Renal pelvis (tissue), 12 donors: ENCODE measurements at places on chromosomes 5 and 9.

DNA sequence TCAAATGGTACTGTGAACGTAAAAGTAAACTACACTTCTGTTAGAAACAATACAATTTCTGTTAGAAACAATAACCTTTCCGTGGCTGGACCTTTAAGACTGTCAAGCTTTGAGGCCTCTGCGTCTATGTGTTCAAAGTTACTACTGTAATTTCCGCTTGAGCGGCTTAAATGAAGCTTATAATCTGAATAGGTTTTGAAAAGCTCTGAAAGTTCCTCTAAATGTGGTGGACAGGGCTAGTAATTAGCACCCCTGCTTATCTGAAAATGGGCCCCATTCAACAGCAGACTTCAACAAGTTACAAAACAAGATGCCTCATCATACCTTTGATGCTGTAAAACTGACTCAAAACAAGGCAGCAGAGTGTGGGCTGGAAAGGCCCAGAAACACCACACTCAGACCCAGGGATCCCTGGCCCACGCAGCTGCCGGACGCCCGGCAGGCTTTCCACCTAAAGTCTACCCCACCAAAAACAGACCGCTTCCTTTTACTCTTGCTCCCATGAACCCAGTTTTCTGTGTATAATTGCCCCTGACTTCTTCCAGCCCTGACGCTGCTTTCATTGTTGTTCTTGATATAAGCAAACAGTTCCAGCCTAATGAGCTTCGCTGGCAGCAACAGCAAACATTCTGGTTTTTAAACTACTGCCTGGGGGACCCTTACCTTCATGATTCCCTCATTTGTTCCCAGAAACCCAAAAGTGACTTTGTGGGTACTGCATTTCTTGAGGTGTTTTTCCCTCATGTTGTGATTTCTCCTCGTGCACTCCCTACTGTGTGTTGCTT is 66.7 kb downstream of the TLE1 start:
- DNase-seq: no peak

DNA sequence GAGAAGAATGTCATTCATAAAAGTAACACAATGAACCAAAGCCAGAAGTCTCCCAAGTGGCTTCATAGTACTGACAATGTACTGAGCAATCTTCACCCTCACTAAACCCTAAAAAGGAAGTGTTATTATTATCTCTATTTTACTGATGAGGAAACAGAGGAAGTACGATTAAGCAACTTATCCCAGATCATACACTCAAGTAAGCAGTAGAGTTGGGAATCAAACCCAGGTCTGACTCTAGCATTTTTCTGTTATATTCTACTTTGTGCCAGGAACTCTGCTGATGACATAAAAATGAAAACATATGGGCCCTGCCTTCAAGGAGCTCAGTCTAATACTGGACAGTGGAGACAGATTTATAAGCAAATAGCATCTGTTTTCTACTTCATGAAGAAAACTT is 109.2 kb downstream of the RAPGEF6 start:
- DNase-seq: no peak

DNA sequence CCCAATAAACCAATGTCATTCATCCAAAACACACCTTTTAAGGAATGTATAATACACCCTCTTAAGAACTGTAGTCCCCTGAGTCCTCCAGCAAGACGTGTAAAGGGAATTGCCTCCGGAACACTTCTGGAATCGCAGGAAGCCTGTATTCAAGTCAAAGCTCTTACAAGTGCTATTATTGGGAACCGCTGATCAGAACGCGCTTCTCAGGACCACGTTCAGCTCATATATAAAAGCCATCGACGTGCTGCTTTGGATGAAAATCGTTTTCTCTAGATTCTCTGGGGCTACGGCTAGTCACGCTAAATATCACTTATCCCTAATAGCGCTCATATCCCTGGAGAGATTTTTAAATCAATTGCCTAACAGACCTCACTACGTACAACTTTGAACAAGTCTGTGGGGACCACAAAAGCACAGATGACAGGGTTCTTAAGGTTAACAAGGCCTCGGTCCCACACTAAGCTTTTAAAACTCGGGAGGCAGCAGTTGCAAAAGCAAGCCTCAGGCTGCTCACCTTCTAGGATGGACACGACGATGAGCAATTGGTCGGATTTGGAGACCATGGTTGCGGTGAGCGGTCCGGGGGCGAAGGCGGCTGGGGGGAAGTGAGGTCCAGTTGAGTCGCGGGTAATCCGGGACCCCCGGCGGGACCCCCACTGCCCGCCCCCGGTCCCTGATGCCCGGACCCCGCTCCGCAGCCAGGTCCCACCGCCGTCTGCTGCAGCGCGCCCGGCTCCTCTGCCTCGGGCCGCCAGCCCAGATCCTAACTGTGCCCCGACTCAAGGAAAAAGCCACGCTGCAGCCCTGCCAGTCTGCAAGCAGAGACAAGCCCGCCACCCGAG is 548 bp downstream of the CEP120 start:
- peak; percentile 40 for DNase-seq

GRCh38 chr9:33329117-33329563 is 38.8 kb downstream of the NFX1 start:
- DNase-seq: peak; percentile 31

GRCh38 chr9:22107202-22108045 is 98.3 kb upstream of the CDKN2B start:
- DNase-seq: no peak

- no peak for DNase-seq
Observed at GRCh38 chr9:116953271-116953670, 266.2 kb downstream of the TRIM32 start.

- DNase-seq: no peak
Observed at GRCh38 chr5:13250464-13251291, 693.8 kb downstream of the DNAH5 start.

GRCh38 chr9:110835404-110835803 is 166.8 kb downstream of the MUSK start:
- peak; percentile 20 for DNase-seq

DNA sequence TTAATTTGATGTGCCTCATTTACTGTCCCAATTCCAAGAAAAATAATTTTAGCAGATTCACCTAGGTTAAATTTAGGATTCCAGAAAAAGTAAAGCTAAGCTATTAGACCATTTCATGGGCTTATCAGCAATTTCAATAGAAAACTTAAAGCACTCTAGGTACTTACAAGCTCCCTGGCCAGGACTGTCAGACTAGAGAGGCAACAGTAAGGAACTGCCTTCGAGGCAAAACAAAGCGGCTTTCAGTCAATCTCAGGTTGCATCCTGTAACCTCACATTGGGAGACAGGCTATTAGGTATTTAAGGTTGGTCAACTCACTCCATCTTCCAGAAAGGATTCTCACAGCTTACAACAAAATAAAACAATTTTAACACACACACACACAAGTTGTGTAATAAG is 48.7 kb upstream of the FSD1L start:
- no peak for DNase-seq

DNA sequence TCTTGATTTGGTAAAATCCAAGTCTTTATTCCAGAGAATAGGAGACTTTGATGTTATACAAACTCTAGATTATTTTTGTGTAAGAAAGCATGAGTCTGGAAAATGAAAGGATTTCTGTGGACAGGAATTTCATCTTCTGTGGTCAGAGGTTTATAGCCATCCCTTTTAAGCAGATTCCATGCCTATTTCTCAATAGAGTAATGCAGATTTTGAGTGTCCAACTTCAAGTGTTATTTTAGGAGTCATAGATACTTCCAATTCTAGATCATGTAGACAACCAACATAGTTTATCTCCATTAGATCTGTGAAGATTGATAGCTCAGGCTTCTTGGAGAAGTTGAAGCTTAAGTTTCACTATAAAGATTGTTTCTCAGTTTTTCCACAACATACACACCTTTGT is 379.7 kb downstream of the PSAT1 start:
- no peak for DNase-seq

DNA sequence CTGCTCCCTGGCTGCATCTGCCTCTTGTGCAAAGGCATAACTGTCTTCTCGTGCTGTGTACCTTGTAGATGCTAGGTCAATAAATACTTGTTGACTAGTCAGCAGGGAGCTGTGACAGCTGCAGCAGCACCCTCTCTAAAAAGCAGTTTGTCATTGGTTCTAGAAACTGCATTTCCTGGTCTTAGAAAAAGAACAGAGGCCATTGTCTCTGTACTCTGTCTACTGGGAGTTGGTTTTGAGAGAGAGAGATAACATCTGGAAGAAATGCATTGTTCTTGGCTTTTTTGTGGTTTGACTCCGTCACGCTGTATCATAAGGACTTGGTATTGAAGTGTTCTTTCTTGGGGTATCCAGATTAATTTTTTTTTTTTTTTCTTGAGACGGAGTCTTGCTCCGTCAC is 32.3 kb downstream of the SH3GLB2 start:
- DNase-seq: no peak

GRCh38 chr9:24416136-24416535 is 129.6 kb downstream of the IZUMO3 start:
- DNase-seq: no peak

DNA sequence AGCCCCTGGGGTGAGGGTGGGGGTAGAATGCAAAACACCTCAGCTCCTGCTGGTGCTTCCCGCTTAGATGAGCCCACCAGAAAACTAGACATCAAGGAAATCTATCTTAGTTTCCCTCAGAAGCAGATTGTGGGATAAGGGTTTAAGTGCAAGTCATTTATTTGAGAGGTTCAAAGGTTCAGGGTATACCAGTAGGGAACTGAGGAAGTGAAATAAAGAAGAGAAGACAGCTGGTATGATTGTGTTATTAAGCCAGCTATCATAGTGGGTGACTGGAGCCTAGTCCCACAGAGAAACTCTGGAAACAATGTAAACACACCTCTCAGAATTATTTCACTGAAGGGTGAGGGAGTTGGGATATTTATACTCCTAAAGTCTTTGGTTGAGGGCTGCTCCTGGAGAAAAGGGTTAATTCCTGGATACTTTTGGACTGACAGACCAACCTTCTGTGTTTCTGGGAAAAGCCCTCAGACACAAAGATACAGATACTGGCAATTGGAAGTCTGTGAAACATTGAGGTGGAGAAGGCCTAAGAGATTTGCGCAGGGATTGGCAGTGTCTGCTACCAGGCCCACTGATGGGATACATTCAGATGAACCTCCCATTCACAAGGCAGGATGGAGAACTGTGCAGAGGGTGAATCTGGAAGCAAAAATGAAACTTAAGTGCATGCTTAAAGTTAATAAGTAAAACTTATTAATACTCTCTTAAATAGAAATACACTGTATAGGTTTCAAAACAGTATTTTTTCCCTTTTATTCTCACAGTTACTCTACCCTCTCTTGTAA is 6.4 kb upstream of the DCTN4 start:
- DNase-seq: no peak

GRCh38 chr5:181181650-181182565 is 23.1 kb downstream of the TRIM7 start:
- DNase-seq: no peak

GRCh38 chr9:11366585-11367129 is 753.9 kb upstream of the PTPRD start:
- no peak for DNase-seq

GRCh38 chr9:19720377-19720776 is 68.5 kb downstream of the SLC24A2 start:
- peak; percentile 62 for DNase-seq

DNA sequence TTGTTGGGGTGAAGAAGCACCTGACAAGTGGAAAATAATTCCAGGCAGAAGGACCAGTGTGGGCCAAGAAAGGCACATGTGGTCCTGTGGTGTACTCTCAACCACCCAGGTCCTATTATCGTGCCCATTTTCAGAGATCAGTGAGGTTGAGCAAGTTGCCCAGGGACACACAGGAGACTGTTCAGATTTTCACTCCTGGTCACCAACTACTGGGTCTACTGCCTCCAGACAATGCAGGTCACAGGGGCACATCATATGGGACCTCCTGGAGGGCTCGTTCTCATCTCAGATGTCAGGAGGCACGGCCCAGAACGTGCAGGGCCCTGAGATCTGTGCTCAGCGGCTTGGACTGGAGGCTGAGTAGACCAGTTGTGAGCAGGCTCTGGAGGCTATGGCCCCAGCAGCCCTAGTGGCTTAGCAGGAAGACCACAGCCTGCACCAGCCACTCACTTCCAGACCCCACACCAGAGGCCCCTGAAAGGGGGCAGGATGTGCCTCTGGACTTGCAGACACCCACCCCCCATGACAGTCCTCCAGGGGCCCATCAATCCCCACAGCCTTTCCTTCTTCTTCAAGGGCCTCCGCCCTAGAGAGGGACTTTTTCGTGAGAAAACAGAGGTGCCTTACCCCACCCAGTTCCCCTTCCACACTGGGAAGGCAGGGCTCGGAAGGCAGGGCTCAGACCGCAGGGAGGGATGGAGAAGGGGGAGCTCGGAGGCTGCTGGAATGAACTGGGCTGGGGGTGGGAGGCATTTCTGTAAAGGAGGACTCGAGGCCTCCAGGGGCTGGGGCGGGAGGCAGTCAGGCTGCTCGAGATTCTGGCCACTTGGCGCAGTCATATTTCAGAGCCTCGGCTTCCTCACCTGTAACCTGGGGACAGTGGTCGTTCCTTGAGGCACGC is 82.7 kb upstream of the NEURL1B start:
- DNase-seq: no peak

DNA sequence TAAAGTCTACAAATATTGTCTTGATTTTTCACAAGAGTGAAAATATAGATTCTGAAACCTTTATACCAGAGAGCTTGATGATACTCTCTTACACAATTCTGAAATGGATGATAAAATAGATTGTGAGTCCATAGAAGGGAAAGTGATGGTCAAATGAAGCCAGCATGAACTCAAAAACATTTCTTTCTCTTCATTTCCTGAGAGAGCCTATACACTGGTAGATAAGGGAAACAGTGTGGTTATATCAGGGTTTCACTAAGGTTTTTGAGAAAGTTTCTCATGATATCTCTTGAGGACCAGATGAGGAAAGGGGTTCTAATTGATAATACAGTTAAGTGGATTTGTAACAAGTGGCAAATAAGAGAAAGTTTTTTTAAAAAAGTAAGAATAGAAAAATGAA is 254.1 kb downstream of the PJA2 start:
- no peak for DNase-seq

DNA sequence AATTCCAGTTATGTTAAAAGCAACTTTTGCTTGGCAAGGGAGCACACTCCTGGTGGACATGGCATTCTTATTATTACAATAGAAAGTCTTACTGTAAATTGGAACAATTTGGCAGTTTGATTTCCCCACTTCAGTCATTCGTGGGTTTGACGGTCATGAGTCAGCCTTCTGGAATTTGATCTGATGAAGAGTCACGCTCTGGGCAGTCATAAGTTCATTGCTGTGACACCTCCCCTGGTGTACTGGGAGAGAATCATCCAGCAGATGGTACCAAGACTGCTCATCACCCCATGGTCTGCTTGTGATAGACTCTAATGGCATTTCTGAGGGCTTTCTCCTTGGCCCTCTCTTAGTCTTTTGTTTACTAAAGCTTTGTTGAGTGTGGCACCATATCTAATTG is 53.8 kb downstream of the GLRA1 start:
- no peak for DNase-seq
